ENCODE measurements at places on chromosomes 7 and 10. TPM values are rescaled to one million over a fixed set of nuclear protein-coding genes. Genes with fewer than 3 reads are reported as not detected.

- DNase-seq = peak; percentile 47
These were observed 11.3 kb downstream of the TFR2 start for GRCh38 chr7:100630066-100630465.

DNA sequence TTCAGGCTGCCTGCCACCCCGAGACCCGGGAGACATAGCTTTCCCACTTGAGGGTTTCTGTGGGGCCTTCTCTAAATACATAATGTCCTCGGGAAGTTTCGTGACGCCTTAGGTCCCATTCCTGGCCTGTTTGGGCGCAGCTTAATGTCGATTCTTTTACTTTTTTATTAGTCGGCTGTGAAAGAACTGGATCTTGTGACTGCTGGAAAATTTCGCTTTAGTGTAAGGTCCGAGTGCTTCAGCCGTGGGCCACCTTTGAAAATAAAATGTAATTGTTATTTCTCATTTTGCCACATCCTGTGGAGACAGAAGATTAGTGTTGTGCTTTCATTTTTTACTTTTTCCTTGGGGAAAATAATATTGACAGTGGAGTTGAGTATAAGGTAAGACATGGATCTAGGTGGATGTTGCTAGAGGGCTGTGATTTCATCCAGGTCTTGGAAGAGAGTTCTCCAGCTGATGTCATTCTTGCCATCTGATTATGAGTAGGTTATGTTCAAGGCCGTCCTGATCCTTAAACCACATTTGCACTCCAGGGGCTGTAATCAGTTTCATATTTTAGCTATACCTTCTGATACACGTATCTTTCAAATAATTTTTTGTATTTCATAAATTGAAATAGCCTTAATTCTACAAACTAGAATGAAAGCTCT, 830 bp downstream of the RAB18 start:
- peak; percentile 34 for DNase-seq

DNA sequence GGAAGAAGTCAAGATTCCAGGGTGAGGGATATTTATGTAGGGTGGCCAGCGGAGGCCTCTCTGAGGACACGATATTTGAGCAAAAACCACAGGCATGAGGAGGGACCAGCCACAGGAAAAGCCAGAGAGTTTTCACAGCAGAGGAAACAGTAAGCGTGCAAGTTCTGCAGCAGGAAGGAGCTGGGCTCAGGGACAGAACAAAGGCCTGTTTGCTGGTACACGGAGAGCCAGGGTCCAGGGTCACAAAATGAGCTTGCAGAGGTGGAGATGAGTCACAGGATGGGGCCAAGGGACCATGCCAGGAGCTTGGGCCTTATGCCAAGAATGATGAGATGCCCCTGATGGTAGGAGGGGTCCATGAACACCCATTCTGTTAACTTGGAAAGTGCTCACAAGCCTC, 283.5 kb downstream of the PLXNA4 start:
- peak; percentile 75 for DNase-seq

The IDI2 gene
- total RNA-seq = not detected

The LLCFC1 gene
- total RNA-seq = not detected

The HOXA13 gene
- total RNA-seq = 8.0 TPM

- DNase-seq = peak; percentile 84
These were observed 19.1 kb downstream of the DNAJB6 start for GRCh38 chr7:157355784-157356511.

DNA sequence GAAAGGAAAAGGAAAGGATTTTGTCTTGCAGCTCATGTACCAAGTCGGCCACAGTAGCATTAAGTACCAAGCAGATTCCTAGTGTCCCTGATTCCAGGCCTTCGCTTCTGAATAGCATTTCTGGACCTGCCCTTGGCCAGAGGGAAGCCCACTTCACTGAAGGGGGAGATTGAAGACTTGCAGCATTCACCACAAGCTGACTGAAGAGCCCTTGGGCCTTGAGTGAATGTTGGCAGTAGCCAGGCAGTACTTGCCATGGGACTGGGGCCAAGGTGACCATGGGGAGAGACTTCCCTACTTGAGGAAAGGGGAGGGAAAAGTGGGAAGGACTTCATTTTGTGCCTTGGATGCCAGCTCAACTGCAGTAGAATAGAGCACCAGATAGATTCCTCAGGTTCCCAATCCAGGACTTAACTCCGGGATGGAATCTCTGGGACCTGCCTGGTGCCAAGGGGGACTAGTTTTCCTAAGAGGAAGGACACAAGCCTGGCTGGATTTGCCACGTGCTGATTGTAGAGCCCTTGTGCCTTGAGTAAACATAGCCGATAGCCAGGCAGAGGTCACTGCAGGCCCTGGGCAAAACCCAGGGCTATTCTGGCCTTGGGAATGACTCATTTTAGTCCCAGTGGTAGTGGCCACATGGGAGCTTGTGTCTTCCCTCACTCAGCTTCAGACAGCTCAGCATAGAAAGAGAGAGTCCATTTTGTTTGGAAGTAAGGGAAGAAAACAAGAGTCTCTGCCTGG, 141.7 kb upstream of the KCND2 start:
- DNase-seq = no peak

GRCh38 chr7:44189286-44189992, at the start of gene GCK:
TSS of gene GCK (minus strand) at chr7:44189439. CDS start at chr7:44188953, 486 bp downstream.
- DNase-seq = no peak

DNA sequence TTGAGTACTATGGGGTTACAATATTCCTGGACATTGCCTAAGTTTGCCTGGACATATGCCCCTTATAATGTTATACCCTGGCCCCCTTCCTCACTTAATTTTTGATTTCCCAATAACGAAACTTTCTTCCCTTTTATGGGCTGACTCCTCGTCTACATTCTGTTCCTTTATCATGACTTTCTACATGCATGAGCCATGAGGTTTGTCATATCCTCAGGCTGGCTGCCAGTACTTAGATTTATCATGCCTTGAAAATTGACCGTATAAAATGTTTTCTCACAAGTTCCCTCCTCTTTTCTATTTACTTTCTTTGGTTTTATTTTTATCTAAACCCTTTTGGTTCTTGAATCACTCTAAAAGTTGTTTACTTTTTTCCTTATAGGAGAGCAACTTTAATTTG, 4.7 kb downstream of the DNAH11 start:
- DNase-seq = no peak

The CUZD1 gene
- total RNA-seq = 0.59 TPM

The CLDN15 gene
- 4.1 TPM for total RNA-seq

DNA sequence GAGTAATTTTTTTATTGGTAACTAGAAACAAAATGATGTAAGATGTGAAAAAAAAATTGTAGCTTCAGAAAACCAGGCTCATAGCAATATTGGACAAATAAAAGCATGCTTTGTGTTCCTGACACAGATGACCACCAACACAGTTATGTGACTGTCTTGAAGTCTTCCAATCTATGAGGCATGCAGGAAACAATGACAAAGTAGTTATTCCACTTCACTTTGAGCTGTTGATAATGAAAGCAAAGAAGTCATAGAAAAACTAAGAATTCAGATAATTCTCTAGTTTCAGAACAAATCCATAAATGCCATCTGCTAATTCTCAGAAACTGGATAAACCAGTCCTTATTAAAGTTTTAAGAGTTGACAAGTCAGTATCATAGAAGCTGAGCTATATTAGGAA, 378.4 kb upstream of the SEMA3D start:
- DNase-seq = no peak

- DNase-seq = no peak
These were observed 2.5 kb downstream of the SH3PXD2A start for GRCh38 chr10:103852856-103853255.

- no peak for DNase-seq
These were observed 309.8 kb downstream of the PARD3 start for GRCh38 chr10:34505338-34505737.

The CBLL1 gene
- total RNA-seq = 32.7 TPM

GRCh38 chr10:23362069-23362830, 17.7 kb upstream of the C10orf67 start:
- no peak for DNase-seq

DNA sequence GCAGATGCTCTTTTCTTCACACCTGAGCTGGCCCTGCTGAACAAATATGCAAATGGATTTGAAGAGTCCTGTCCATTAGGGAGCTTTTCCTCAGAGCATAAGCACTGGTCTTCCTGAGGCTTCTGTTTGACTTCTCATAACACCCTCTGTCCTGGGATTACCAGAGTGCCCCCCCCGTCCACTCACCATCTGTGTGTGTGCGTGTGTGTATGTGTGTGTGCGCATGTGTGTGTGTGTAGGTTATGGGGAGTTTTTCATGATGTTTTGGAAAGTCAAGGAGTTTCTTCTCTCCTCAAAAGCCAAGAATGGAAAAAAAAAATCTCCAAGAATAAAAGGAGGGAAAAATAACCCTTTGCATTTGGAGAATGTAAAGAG, 57.7 kb upstream of the COMTD1 start:
- no peak for DNase-seq

DNA sequence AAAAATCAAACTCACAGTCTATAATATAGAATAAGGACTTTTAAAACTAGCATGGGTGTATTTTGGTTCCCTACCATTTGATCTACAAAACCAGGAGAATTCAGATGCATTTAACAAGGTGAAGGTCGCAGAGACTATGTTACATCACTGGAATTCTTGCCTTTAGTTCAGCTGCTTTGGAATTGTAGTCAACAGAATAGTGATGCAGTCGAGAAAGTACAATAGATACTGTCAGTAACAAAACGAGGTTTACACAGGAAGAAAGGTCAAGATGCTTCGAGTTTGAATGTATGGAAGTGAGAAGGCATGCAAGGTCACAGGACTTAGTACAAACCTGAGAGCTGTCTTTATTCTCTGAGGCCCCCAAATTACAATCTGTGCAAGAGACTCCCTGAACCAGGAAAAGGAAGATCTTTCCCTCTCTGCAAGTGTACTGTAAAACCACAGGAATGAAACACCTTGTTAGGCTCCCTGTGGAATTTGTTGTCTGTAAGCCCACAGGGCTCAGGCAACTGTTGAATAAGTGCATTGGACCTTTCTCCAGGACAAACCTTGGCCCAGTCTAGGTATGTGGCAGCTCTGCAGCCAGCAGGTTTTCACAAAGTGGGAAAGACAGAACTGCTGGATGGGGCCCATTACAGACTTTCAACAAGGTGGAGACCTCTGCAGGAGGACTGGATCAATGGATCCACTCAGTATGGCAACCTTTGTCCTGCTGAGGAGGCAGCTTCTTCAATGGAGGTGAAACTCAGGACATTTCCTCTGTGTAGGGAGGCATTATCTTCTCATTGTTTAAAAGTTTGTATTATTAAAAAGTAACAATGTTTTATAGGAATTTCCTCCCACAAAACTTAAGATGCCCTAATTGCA, 101.1 kb upstream of the GSDME start:
- DNase-seq = peak; percentile 58

Measured in osteoblast (primary cell).